ENCODE measurements at places on chromosomes 6 and 20.

- no peak for DNase-seq
These were observed 18.5 kb upstream of the C6orf141 start for GRCh38 chr6:49531774-49532569.

DNA sequence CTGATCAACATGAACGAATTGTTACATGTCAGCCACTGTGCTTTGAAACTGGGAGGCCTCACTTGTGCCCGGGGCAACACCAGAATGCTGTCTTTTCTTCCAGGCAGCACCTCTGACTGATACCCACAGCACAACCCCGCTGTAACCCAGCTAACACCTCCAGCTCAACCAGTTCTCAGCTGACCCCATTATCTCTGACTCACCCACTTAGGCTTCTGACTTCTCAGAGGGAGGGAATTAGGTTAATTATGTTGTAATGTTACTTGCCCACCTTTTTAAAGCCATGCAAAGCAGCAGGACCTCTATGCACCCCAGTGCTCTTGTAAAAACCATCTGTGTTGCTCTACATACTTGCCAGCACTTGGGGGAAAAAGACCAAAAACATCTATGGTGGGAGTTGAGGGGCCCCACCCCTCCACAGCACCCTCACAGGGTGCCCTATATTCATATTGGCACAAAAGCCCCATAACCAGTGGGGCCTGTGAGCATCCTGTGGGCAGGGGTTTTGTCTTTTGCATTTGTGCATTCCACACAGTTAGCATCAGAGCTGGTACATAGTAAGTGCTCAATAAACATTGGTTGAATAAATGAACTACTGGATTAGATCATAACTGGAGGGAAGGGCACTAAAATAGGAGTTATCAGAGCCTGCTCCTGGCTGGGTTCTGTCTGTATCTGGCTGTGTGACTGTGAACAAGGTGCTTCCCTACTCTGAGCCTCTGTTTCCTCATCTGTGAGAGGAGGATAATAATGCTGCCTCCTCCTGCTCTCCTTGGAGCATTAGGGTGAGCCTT, 22.3 kb downstream of the BNIP5 start:
- no peak for DNase-seq

- DNase-seq = no peak
These were observed 380.2 kb downstream of the LAMA2 start for GRCh38 chr6:129263176-129263575.

GRCh38 chr20:34165018-34165619, 53.1 kb upstream of the EIF2S2 start:
- DNase-seq = no peak

DNA sequence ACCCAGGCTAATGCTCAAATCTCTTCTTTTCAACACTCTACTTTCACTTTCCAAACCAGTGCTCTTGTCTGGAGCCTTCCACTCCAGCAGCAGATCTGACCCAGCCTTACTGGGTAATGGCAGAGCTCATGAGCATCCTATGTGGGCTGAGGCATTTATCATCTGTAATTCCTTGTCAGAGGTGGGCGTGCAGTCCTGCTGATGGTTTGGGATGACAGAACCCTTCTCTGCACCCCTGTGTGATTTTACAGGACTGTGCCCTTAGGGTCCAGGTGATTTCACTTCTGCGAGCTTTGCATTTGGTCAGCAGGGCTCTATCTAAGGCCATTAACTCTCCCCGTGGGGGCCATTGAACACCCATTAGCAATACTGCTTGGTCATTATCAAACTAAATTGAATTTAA, 55.4 kb downstream of the LAMA4 start:
- no peak for DNase-seq

All from NCI-H187 (cell line).